SK-N-SH (cell line): ENCODE measurements at places on chromosomes 11 and 22.
A peak's percentile ranks its signal among the peaks of the same experiment; 100 is the strongest.

GRCh38 chr11:25535467-25536272 lies 796.3 kb upstream of the ANO3 start:
- no peak for DNase-seq

GRCh38 chr11:58731819-58732218 lies at the start of gene GLYAT:
Gene GLYAT, minus strand, starts transcription at chr11:58731943. Its CDS starts 7,447 bp downstream, at chr11:58724496.
- DNase-seq: no peak

DNA sequence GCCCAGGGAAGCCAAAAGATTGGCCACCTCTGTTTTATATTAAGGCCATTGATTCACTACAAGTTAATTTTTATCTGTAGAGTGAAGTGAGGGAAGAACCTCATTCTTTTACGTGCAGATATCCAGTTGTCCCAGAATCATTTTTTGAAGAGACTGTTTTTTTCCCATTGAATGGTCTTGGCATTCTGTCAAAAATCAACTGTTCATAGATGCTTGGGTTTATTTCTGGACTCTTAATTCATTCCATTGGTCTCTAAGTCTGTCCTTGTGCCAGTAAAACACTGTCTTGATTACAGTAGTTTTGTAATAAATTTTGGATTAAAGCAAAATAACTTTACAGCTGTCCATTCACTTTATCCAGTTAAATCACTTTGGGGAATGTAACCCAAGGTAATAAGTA lies 26.8 kb downstream of the WBP2NL start:
- DNase-seq: no peak

- peak; percentile 42 for DNase-seq
Measured at GRCh38 chr11:19951558-19952115, 208.6 kb downstream of the DBX1 start.

DNA sequence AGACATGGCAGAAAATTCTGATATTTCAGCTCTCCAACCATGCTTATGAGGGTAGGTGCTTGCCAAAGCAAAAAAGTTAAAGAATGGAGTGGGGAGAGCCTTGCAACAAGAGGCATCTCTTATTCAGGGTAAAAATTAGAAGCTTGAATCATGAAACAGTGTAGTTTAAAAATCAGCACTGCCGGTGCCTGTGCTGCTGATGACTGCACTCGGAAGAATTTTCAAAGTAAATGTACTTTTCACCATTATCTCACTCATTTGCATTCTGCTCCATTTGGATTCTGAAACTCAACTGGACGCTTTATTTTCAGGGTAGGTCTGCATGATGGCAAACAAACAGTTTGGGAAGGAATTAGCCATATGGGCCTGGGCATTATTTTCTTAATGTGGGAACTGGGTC lies 126.3 kb downstream of the KIRREL3 start:
- DNase-seq: no peak

GRCh38 chr22:41893591-41894375 lies 21.1 kb downstream of the SHISA8 start:
- DNase-seq: no peak

DNA sequence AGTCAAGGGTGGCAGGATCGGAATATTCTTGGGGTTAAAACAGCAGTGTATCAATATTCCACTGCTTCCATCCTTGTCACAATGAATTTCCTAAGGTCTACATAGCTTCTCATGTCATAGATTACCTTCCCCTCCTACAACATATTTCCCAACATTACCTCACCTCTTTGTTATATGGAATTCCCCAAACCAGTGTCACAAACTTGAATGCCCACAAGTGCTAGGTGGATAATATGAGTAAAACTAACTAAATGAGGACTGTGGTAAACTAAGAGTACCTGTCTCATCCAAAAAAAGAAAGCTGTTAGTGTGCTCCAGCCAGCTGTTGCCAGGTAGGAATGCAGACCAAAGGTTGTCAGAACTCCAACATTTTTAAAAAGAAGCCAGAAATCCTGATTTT lies 17.0 kb upstream of the NUCB2 start:
- DNase-seq: no peak

DNA sequence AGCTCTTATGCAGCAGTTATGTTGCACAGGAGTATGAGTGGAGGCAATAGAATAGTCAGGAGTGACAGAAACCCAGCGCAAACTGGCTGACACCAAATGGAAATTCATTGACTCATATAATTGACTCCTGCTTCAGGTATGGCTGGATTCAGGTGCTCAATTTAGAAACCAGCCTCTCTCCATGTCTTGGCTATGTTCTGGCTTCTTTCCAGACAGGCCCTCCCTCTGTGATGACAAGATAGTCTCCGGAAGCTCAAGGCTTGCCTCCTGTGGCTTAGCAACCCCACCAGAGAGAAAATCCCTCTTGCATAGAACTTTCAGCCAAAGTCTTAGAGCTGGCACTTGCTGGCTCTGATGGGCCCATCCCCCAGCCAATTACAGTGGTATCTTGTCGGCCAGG lies 28.1 kb upstream of the MN1 start:
- DNase-seq: no peak

DNA sequence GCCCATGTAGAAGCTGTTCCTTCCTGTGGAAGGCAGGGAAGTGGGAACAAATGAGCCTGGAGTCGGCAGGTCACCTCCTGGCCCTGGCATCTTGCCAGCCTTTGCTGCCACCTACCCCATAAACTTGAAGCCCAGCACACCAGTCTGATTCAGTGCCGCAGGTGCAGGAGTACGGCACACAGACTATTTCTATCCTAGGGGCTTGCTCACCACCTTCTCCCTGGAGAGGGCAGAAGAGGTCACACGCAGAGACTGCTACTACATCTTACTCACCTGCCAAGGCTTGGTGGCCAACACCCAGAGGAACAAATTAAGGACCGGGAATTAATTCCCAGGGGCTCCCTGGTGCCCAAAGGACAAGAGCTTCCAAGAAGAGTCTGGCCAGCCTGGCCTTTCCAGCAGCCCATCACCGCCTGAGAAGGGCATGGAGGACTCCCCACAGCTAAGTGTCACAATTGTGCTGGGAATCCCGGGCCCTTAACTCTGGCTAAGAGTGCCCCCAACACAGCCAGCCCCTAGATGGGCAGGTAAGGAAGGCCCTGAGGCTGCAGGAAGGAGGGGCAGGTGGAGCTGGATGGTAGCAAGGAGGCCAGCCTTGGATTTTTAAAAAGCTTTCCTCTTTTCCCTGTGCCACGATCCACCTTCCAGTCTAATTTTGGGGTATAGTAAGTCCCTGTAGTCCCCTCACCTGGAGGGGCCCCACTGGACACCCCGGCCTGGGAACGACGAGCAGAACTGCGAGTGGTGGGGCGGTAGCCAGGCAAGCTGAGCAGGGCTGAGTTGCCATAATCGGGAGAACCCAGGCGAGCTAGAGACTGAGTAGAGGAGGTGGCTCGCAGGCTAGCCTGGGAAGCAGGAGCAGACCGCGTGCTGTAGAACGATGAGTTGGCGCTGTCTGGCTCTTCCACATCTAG lies 6.9 kb downstream of the IL18BP start:
- DNase-seq: no peak

DNA sequence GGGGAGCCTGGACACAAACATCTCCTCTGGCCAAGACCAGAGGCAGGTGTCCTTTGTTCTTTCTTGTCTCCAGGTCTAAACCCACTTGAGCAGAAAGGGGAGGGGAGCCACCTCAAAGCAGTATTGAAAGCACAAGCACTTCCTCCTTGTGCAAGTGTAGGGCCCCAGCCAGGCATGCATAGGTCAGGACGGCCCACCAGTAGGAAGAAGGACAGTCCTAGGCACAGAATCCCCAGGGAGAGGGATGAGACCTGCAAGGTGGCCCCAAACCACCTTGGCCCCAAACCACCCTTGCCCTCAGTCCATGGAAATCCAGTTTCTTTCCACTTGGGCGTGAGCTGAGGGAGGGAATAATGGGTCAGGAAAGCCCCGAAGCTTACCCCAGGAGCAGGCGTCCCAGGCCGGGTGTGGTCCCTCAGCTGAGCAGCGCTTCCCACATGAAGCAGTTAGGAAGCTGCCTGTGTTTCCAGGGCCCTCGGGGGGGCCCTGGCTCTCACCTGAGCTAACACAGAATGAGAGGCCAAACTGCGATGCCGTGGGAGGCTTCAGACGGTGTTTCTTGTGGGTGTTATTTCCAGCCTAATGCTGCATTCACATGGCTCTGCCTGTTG lies 20.4 kb upstream of the IGSF9B start:
- DNase-seq: no peak

- no peak for DNase-seq
Measured at GRCh38 chr11:84899740-84900139, 727.4 kb downstream of the DLG2 start.

DNA sequence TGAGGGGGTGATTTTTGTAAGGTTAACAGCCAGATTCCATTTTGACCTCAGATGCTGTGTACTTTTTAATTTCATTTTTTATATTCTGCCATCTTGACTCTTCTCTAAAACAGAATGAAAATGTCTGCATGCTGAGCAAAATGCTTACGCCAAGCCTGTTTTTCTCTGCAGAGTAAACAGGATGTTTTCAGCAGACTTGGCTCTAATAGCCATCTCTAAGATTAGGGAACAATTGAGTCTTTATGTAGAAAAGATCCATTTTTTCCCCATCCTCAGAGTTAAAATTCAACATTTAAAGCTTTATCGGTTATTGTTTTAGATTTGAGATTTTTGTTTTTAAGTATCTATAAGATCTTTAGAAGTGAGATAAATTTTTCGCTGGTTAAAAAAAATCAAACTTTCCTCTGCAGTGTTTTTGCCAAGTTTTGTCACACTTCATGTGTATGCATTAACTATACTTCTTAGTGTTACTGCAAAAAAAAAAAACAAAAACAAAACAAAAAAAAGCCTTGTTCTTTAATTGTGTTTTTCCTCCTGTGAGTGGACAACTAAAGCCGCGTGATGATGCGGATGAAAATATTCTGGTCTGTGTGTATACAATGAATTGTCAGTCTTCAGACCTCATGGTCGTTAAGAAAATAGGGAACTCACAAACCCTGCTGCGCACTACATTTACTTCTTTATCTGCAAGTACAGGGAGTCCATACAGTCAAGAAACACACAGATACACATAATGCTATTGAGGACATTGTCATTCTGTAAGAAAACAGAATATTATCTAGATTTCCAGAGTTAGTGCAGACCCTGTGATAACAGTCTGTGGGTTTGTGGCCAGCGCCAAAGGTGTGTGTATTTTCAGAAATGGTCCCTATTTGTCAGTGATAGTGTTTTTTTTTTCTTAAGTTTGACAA lies 17.5 kb upstream of the ADSL start:
- no peak for DNase-seq

- no peak for DNase-seq
Measured at GRCh38 chr22:19607192-19608002, 83.2 kb upstream of the CLDN5 start.

GRCh38 chr22:17120281-17120680 lies 879 bp downstream of the TMEM121B start:
- DNase-seq: peak; percentile 71
